ENCODE measurements at places on chromosomes 13 and 19.

DNA sequence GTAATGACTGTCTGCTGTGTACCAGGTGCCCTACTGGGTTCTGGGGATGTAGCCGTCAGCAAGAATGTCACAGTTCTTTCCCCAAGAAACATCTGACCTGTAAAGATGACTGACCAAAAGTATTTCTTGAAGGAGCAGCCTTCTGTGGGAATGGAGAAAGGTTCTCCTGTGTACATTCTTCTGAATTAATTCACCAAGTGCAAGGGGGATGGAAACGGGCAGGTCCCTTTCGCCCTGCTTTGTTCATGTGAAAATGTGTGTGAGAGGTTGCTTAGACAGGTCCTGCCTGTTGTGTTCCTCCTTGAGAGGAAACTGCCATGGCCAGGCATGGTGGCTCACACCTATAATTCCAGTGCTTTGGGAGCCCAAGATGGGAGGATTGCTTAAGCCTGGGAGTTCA, 57.0 kb downstream of the SLC7A9 start:
- no peak for DNase-seq

GRCh38 chr13:74037762-74038161, 96.4 kb downstream of the KLF12 start:
- DNase-seq = no peak

DNA sequence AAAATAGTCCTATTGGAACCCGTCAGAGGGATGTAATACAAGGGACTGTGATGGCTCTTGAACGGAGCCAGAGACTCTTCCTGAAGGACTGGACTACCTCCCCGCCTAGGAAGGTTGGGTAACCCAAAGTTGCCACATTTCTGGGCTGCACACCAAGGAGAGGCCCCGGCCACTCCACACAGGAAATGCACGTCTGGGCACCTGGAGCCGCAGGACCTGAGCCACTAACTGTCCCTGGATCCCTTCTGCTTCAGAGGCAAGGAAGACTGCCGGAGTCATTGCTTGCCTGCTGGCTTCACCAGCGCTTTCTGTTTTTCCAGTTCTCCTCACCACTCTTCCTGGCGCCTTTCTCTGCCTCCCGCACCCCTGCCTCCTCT, 1.2 kb upstream of the FLT1 start:
- no peak for DNase-seq

- DNase-seq = peak; percentile 56
Measured at GRCh38 chr13:60230593-60230992, 66.9 kb upstream of the DIAPH3 start.

DNA sequence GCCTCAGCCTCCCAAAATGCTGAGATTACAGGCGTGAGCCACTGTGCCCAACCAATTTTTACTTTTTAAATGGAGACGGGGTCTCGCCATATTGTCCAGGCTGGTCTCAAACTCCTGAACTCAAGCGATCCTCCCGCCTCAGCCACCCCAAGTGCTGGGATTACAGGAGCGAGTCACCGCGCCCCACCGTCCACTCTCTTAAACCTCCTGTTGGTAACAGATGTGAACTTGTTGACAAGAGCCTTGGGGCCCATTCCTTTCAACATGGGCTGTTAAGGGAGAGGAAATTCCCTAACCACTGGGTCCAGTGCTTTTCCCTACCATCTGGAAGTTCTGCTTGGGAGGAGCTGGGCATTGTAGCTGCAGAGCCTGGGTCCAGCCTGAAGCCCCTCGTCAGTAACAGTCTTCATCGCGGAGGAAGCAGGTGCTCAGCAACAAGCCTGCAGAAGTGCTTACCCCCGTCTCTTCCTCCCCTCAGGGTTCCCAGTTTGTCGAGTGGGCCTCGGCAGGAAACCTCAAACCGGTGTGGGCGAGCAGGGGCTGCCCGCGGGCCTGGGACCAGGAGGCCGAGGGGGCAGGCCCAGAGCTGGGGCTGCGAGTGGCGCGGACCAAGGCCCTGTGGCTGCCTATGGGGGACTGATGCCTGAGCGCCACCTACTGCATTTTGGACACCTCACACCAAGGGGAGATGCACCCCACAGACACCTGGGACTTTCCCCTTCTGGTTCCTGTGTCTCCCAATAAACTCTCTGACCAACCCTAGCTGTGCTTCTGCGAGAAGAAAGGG, 4.0 kb upstream of the FLT3LG start:
- DNase-seq = no peak

DNA sequence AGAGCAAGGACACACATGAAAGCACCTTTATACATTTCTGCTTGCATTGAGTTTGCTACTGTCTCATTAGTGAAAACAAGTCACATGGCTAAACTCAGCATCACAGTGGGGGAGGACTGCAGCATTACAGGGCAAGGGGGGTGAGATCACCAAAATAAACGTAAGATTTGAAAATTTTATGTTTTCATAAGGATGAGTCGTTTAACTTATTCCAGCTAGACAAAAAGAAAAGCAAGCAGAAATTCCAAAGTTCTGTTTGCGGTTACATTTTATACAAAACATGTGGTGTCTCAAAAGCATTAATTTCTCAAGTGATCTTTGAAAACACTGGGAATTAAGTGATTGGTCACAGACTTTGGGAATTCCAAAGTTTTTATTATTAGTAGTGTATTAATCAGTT, 261.4 kb upstream of the RXFP2 start:
- DNase-seq = peak; percentile 95

DNA sequence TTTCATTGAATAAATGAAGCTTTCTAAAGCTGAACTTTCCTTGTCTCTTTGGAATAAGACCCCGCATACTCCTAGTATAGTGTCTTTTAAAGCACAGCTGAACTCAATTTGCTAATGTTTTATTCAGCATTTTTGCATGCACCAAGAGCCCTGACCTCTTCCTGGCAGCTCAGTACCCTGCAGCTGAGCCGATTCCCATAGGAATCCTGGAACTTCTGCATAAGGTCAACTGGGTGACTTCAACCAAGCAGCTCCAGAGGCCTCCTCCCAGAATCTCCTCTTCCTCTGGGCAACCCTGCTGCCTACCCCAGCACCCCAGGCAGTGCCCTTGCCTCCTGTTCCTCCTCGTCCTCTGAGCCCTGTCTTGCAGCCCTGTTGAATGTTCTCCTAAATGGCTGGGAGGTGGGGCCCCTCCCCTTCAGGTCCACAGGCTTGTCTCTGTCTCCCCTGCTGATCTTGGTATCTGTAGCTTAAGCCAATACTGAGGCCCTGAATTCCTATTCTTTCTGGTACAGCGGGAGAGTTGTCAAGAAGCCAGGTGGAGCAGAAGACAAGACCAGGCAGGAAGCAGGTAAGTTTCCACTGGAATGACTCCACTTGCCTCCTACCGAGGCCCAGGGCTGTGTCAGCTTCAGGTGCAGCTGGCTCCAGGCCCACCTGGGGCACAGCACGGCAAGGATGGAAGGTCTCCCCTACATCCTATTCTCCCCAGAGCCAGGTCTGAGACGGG, 23.6 kb upstream of the CCDC124 start:
- DNase-seq = no peak

- no peak for DNase-seq
Measured at GRCh38 chr19:51114087-51114729, 6.0 kb upstream of the CTU1 start.

GRCh38 chr13:24288870-24289269, 20.5 kb upstream of the C1QTNF9 start:
- peak; percentile 46 for DNase-seq

GRCh38 chr13:110416131-110417025, 109.3 kb downstream of the COL4A2 start:
- DNase-seq = no peak

GRCh38 chr13:63024458-63024857, 1608.8 kb upstream of the PCDH20 start:
- DNase-seq = no peak

DNA sequence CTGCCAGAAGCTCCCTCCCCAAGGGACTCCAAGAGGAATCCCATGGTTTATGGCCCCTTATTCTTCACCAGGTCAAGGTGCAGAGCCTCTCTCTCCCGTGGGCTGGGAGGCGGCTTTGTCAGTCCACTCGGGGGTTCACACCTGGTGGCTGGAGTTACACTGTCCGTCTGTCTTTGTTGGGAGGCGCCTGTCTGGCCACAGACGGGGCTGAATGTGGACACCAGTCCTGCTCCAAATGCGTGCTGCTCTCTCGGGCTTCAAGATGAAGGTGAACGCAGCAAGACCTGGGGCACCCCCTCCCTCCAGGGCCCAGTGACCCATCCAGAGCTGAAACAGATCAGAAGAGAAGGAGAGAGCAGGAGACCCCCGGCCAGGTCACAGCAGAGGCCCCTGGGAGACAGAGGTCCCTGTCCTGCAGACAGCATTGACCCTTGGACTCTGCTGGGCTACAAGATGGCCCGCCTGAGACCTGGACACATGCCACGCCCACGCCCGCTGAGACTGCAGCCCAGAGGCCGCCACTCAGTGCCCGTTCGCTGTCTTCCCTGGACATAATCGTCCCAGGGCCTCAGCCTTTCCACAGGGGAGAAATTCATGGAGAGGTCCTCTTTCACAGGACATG, 29.9 kb upstream of the TUBGCP3 start:
- DNase-seq = no peak

- no peak for DNase-seq
Measured at GRCh38 chr19:18418483-18419194, 559 bp upstream of the SSBP4 start.

- DNase-seq = peak; percentile 28
Measured at GRCh38 chr13:65378943-65379519, 1851.1 kb downstream of the PCDH9 start.

DNA sequence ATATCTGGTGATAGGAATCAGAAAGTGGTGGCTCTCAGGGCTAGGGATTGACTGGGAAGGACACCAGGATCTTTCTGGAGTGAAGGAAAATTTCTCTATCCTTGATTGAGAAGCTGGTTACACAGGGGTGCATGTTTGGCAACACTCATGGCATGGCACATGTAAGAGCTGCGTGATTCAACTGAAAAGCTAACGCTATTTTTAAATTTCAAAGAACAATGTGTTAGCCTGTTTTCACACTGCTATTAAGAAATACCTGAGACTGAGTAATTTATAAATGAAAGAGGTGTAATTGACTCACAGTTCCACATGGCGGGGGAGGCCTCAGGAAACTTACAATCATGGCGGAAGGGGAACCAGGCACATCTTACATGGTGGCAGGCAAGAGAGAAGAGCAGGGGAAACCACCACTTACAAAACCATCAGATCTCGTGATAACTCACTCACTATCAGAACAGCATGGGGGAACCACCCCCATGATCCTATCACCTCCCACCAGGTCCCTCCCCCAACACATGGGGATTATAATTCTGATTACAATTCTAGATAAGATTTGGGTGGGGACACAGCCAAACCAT, 7.4 kb downstream of the SIGLEC8 start:
- DNase-seq = no peak

DNA sequence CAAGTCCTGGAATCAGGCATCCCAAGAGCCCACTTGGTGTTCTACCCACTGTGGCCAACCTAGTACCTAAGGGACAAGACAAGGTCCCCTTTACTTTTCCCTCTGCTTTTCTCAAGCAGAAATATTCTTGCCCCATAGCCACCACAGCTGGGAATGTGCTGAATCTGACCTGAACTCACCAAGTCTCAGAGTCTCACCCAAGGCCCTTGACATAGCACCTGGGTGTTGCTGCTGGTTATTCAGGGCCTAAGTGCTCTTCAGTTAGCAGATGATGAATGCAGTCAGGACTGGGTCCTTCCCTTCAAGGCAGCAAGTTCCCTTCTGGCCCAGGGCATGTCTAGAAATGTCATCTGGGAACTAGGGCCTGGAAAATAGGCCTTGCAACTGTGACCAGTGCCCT, 201.8 kb upstream of the SERP2 start:
- no peak for DNase-seq

- DNase-seq = no peak
Measured at GRCh38 chr13:58908019-58908679, 1255.6 kb downstream of the DIAPH3 start.

DNA sequence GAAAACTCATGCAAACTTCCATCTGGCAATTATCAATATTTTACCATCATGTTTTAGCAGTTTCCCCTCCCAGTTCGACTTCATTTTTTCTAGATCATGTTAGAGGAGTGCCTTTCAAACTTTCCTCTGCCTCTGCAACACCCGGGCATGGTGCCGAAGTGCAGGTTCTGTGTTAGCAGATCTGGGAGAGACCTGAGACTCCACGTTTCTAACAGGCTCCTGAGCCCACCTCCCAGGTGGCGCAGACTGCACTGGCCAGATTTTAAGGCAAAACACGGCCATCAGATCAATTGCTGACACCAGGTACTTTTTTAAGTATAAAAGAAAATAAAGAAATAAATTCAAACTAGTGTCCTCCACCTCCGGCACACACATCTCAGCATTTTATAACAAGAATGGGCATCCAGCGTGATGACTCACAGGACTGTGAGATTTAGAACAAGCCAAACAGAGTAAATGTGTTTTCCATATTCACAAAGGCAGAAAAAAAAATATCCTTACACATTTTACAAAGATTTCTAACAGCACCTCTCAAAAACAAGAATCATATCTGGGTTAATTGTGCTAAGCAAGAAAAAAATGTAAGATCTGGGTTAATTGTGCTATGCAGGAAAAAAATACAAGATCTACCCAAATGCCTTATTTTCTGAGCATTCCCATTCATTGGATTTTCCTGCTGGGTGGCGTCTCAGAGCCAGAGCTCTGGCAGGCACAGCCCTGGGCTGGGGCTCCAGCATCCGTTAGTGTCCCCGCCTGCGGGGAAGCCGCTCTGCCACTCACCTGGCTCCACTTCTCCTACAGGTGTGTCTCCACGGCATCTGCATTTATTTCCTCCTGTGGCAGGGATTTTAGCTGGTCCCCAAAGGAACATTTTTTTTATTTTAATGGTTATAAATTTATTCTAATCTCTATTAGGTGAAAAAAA, 127.9 kb upstream of the SOX1 start:
- DNase-seq = no peak

DNA sequence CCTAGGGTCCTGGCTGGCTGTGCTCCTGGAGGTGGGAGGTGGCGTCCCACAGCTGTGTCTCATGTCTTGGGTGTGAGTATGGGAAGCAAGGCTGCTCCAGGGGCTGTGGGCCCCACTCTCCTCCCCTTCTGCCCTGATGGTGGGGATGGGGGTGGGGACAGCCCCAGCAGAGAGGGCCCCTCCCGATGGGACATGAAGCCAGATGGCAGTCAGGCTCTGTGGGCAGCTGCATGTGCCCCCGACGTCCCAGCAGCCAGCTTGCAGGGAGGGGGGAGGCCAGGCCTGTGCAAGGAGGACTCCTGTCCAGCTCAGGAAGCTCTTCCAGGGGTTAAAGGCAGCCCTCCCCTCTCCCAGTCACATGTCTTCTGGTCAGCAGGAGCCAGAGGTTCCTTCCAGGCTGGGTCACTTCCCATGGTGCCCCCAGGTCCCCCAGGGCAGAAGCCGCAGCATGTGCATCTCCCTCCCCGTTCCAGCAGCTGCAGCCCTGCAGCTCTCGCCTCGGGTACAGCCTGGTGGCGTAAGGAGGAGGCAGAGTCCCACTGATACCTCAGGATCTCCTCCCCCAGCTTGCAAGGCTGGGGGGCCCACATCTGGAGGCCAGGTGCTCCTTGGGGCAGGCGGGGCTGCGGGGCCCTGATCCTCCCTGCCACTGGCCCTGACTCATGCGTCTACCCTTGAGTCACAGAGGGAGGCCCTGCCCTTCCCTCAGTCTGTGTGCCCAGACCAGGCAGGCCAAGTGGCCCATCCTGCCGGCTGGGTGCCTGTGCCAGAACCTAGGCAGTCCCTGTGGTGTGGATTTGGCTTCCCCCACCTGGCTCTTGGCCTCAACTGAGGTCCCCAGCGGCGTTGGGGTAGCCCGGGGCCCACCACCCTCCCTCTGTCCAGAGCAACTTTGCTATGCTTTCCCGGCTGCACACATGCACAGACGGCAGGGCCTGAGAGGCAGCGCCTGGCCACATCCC, 13.0 kb downstream of the YIPF2 start:
- DNase-seq = peak; percentile 79

All from fibroblast of skin of right biceps (primary cell).